Sigmoid colon (tissue), 7 donors: ENCODE measurements at places on chromosomes 6 and 20. TPM values are rescaled to one million over a fixed set of nuclear protein-coding genes. Genes with fewer than 3 reads are reported as not detected.

The GFRA4 gene
- total RNA-seq, result not detected

- no peaks in the 10 kb centered on the region for H3K27me3 ChIP-seq
- H3K4me3 ChIP-seq, result no peak overlapping the region
- H3K36me3 ChIP-seq, result no peaks in the 10 kb centered on the region
- no peak for DNase-seq
- H3K4me1 ChIP-seq, result no peaks in the 10 kb centered on the region
- no peak overlapping the region for H3K27ac ChIP-seq
These were observed 79.7 kb upstream of the JARID2 start for GRCh38 chr6:15166121-15166520.

The FUT9 gene
- 0.55 TPM for total RNA-seq

The TGM2 gene
- total RNA-seq, result 14.8 TPM

DNA sequence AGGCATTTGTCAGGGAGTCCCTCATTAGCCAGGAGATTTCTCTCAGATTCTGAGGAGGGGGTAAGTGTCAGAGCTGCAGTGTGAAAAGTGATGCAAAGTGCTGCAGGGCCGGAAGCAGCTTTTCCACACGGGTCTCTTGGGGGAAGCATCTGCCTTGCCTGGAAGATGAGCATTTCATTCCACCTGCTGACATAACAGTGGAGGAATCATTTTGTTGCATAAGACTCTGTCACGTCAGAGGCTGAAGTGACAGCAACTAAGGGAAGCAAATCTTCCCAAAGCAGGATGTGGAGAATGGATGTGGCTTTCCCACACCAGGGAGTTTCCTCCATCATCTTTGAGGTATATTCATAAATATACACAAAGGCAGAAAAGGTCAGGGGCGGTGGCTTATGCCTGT, 22.8 kb downstream of the DCBLD1 start:
- no peak overlapping the region for H3K27ac ChIP-seq
- H3K36me3 ChIP-seq, result no peaks in the 10 kb centered on the region
- no peaks in the 10 kb centered on the region for H3K27me3 ChIP-seq
- H3K4me3 ChIP-seq, result no peak overlapping the region
- no peak for DNase-seq
- H3K4me1 ChIP-seq, result no peaks in the 10 kb centered on the region

DNA sequence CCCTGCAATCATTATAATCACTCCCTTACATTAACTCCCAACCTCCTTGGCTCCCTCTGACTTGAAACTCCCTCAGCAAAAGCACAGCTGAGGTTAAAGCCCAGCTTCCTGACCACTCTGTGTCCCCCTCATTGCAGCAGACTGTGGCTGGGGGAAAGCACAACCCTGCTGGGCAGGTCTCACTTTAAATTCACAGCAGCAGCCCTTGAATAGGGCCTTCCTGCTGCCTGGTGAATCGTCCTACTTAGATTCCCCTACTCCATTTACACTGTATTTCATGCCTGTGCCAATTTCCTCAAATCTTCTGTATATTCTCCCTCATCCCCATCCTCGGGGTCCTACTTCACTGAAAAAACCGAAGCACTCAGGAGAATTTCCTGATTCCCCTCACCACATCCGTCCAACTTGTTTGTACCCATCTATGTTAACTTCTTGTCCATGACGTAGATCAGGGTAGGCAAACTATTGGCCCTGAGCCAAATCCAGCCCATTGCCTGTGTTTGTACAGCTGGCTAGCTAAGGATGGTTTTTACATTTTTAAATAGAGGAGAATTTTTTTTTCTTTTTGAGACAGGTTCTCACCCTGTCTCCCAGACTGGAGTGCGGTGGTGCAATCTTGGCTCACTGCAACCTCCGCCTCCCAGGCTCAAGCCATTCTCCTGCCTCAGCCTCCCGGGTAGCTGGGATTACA, 31.5 kb upstream of the GCM1 start:
- no peaks in the 10 kb centered on the region for H3K4me1 ChIP-seq
- H3K27me3 ChIP-seq, result no peaks in the 10 kb centered on the region
- H3K36me3 ChIP-seq, result no peaks in the 10 kb centered on the region
- H3K4me3 ChIP-seq, result no peak overlapping the region
- H3K27ac ChIP-seq, result no peak overlapping the region
- no peak for DNase-seq

The LINC00237 gene
- total RNA-seq, result not detected

GRCh38 chr6:31582230-31582643, at the start of gene LTB:
Gene LTB (minus strand): TSS chr6:31582424. CDS start chr6:31582417, 7 bp downstream.
- DNase-seq, result no peak
- no peaks in the 10 kb centered on the region for H3K27me3 ChIP-seq
- H3K4me3 ChIP-seq, result peak within 1 kb of the TSS; percentile 85

DNA sequence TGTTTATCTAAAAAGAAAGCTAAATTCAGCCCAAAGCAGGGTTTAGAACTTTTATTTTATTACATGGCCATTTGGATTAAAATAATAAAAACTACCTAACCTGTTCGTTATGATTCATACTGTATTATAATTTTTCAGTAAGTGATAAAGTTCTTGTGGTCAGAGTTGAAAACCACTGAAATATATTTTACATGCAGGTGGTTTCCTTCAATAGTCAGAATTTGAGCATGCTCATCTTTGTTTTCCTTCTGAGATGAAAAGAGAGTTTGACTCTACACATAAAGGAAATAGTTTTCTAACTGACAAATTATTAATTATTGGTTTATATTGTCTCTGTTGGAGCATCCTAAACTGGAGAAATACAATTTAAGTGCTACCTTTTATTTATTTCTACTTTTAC, 114.0 kb upstream of the FKBP1C start:
- H3K27me3 ChIP-seq, result no peaks in the 10 kb centered on the region
- no peaks in the 10 kb centered on the region for H3K36me3 ChIP-seq
- no peak overlapping the region for H3K4me3 ChIP-seq
- no peak for DNase-seq
- no peak overlapping the region for H3K27ac ChIP-seq

GRCh38 chr6:115945812-115946211, 114.9 kb downstream of the FRK start:
- no peaks in the 10 kb centered on the region for H3K4me1 ChIP-seq
- no peaks in the 10 kb centered on the region for H3K36me3 ChIP-seq
- H3K4me3 ChIP-seq, result no peak overlapping the region
- DNase-seq, result no peak
- no peak overlapping the region for H3K27ac ChIP-seq

The ILRUN gene
- 56.3 TPM for total RNA-seq

GRCh38 chr6:13985663-13986325, 61.0 kb downstream of the RNF182 start:
- no peak overlapping the region for H3K27ac ChIP-seq
- no peaks in the 10 kb centered on the region for H3K4me1 ChIP-seq
- no peak for DNase-seq
- H3K4me3 ChIP-seq, result no peak overlapping the region
- no peaks in the 10 kb centered on the region for H3K27me3 ChIP-seq

GRCh38 chr6:113102761-113103160, 754.4 kb upstream of the MARCKS start:
- H3K36me3 ChIP-seq, result no peaks in the 10 kb centered on the region
- H3K4me1 ChIP-seq, result peaks cover 24% of the 10 kb centered on the region
- no peaks in the 10 kb centered on the region for H3K27me3 ChIP-seq

DNA sequence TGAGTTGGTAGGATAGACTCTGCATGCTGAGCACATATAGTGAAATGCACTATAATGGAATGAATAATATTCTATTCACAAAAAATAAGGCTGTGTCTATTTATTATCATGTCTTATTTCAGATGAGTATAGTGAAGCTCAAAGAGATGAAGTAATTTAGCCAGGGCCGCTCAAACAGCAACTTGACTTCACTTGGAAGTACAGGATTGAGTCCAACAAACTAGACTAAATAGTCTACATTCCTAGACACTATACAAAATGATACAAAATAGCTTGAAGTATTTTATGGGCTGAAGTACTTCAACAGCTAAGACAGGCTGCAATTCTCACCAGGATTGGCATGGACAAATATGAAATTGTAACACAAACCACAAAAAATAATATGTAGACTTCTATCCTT, 144.5 kb upstream of the DST start:
- DNase-seq, result no peak
- no peaks in the 10 kb centered on the region for H3K27me3 ChIP-seq
- H3K4me1 ChIP-seq, result peaks cover 13% of the 10 kb centered on the region

- no peak overlapping the region for H3K27ac ChIP-seq
- no peak overlapping the region for H3K4me3 ChIP-seq
- no peak for DNase-seq
These were observed 363.3 kb upstream of the CDH4 start for GRCh38 chr20:60888771-60889170.

DNA sequence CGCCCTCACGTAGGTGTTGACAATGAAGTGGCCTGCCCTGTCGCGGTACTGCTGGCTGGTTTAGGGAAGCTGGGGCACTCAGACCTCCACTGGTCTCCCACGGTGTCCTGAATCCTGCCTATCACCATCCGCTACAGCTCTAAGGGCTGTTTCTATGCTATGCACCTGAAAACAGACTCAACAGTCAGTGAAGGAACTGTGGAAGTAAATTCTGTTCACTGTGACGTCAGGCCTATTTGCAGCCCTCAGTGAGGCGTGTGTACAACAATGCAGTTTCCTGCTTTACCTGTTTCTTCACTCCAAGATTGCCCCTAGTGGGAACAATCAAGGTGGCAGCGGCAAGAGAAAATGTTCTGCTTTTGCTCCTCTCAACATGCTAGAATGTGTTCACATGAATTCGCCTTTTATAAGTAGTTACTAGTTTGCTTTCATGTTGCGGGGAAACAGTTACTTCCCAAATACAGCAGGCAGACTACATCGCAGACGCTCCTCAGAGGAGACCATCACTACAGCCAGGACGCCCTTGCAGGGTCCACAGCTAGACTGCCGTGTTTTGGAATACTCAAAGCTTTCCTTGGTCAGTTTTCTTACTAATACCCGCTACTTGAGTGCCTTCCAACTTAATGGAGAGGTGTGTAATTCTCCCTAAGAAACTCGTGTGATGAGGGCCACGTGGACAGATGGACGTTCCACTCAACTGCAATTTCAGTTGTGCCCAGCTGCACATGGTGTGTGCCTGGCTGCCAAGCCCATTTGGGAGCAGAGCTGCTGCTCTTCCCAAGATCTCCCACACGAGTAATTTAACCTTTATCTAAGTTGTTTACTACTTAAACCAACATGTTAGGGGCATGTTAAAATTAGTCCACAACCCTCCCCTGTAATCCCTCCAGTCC, 25.4 kb downstream of the DIDO1 start:
- no peaks in the 10 kb centered on the region for H3K4me1 ChIP-seq
- peaks cover 61% of the 10 kb centered on the region for H3K36me3 ChIP-seq
- peak overlapping the region; percentile 34 for H3K27ac ChIP-seq
- no peak overlapping the region for H3K4me3 ChIP-seq
- no peaks in the 10 kb centered on the region for H3K27me3 ChIP-seq
- DNase-seq, result no peak

GRCh38 chr20:48771542-48771941, 56.3 kb downstream of the PREX1 start:
- H3K4me1 ChIP-seq, result no peaks in the 10 kb centered on the region
- no peaks in the 10 kb centered on the region for H3K36me3 ChIP-seq
- no peak overlapping the region for H3K4me3 ChIP-seq
- no peak overlapping the region for H3K27ac ChIP-seq
- H3K27me3 ChIP-seq, result no peaks in the 10 kb centered on the region

DNA sequence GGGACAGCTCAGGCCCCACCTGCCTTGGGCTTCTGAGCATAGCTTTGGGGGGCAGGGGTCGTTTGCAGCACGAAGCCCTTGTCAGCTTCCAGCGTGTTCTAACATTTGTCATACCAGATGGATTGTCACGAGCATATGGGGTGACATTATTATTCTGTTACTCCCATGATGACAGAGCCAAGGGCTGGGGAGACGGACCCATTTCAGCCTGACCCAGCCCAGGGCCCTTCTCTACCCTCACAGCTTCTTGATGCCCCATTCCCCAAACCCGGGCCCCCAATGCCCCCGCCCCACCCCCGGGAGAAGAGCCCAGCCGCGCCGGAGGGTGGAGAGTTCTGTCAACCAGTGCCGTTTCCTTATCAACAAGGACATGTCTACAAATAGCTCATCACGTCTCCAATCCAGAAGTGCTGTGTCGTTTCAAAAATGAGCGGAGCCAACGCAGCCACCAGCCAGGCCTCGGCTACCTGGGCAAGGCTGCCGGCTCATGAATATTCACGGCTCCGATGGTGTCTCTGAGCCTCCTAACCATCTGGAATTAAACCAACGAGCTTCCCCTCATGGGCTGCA, 9.6 kb upstream of the CHRNA4 start:
- no peak for DNase-seq
- H3K36me3 ChIP-seq, result no peaks in the 10 kb centered on the region
- no peak overlapping the region for H3K27ac ChIP-seq
- no peak overlapping the region for H3K4me3 ChIP-seq
- H3K27me3 ChIP-seq, result no peaks in the 10 kb centered on the region
- H3K4me1 ChIP-seq, result no peaks in the 10 kb centered on the region

The DBNDD2 gene
- total RNA-seq, result 111 TPM
